ENCODE measurements at places on chromosomes 7 and 10.

DNA sequence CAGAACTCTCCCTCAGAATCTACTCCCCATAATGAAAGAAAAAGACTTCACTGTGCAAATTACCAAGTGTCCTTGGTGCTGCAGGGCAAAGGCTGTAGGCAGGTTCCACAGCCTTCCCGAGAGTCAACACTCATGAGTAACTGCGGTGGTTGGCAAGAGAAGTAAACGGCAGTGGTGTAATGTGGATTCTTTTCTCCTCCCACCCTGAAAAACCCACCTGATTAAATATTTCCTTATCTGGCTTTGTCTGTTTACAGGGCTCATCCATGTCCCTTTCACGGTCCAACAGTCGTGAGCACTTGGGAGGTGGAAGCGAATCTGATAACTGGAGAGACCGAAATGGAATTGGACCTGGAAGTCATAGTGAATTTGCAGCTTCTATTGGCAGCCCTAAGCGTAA is 300.9 kb downstream of the BICC1 start:
- no peak for DNase-seq

- DNase-seq = no peak
Observed at GRCh38 chr7:31508823-31509222, 5.1 kb upstream of the ITPRID1 start.

DNA sequence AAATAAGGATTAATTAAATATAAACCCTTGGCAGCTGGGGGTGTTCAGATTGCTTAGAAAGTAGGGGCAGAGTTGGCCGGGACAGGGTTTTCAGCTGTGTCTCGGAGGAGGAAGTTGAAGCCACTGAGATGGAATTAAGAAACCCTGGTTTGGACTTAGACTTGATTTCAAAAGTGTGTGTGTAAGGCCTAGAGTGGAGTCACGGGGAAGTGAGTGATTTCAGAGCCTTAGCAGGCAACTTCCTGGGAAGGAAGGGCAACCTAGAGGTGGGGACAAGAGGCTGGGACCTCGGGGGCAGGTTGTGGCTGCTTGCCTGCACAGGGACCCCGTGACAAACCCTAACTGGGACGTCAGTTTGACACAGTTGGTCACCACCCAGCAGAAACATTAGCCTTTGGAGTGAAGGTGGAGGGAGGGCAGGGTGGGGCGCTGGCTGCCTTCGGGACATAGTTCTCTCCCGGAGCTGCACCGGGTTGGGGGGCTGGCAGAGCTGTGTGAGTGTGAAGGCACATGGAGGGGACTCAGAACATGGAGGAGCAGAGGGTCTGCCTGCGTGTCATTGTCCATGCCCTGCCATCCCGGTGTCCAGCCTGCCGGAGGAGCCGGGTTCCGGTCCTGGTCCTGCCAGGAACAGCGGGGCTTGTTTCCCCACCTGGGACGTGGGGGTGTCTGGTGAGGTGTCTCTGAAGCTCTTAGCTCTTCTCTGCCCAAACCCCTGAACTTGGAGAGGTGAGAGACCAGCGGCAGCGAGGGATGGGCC is 1.8 kb downstream of the BRI3 start:
- DNase-seq = peak; percentile 76

- no peak for DNase-seq
Observed at GRCh38 chr10:118853916-118854315, 99.1 kb upstream of the CACUL1 start.

DNA sequence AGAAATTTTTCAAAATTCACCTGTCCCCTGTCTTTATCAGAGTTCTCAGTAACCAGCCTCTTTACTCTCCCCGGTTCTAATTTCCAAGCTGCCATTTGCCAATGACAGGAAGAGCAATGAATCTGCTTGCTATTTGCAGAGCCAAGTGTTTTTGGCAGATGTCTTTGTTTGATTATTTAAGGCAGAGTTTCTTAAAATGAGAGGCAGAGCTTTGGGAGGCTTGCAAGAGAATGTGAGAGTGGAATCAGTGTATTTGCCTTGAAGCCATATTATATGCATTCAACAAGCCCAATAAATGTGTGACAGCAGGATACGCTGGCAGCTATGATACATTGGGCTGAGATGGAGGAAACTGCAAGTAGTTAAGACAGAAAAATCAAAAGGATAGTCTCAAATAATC is 196.5 kb downstream of the PHF14 start:
- no peak for DNase-seq

DNA sequence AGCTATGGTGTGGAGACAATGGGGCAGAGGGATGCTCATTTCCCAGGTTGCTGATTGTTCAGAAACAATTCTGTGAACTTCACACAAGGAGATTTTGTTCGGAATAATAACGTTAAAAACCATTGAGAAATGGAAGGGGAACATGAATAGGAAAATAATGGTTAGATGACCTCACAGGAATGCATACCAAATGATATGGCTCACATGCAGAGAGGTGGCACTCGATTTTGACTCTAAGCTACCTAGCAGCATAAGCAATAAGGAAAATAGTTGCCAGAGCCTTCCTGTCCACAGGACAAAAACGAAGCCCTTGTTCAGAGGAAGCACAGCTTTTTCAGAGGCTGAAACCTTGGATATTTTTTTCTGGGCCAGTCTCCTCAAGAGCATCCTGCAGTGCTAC is 293.1 kb downstream of the ZEB1 start:
- no peak for DNase-seq

Data from KBM-7 (cell line).